ENCODE measurements at places on chromosomes 2 and 18. TPM values are rescaled to one million over a fixed set of nuclear protein-coding genes. Genes with fewer than 3 reads are reported as not detected.

Gene SPP2
- not detected for total RNA-seq

Gene FOXD4L1
- 0.14 TPM for total RNA-seq

Gene IL1A
- total RNA-seq, result 48.6 TPM

Gene MAPK4
- not detected for total RNA-seq

Gene FOXI3
- total RNA-seq, result not detected

Gene DSG3
- total RNA-seq, result under 0.01 TPM

Gene GIGYF2
- total RNA-seq, result 53.0 TPM

Gene DAPL1
- total RNA-seq, result not detected

Gene MC2R
- not detected for total RNA-seq

Gene PLEKHH2
- 1.1 TPM for total RNA-seq

Gene FBXO48
- 0.44 TPM for total RNA-seq

Gene DNAJC27
- total RNA-seq, result 7.7 TPM

Gene LANCL1
- 43.7 TPM for total RNA-seq

Gene PSMD1
- 130 TPM for total RNA-seq

Gene DPP4
- 636 TPM for total RNA-seq

Gene OTOS
- total RNA-seq, result not detected
